Left ventricle myocardium inferior (tissue), 1 donor: ENCODE measurements at places on chromosomes 12 and 14. TPM values are rescaled to one million over a fixed set of nuclear protein-coding genes. Genes with fewer than 3 reads are reported as not detected.

The NTF3 gene
- total RNA-seq = 0.99 TPM

DNA sequence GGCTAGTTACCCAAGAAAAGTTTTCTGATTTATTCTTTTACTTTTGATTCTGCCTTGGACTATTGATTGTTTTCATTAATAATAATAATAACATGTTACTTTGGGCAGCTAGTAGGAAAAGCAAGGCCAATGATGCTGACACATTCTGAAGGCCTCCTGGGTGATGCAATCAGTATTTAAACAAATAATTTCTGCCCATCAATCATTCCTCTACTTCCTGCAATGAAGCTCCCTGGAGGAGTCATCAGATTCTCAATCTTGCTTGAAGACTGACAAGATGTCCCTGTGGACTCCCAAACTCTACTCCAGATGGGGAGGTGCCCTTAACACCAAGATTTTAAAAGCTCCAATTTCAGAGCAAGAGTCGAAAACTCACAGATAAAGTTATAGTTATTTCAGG is at the start of gene SPX:
Gene SPX (plus strand): TSS at position 244 of the 400 bp plus-strand sequence. CDS start 177 bp downstream, outside the sequence.
- DNase-seq = no peak

The TMEM119 gene
- 1.3 TPM for total RNA-seq

- DNase-seq = no peak
Measured at GRCh38 chr14:67392123-67392522, 19.8 kb downstream of the PLEK2 start.

- no peak for DNase-seq
Measured at GRCh38 chr14:46322076-46322475, 329.5 kb downstream of the RPL10L start.

- no peak for DNase-seq
Measured at GRCh38 chr14:30115756-30116155, 188.1 kb upstream of the PRKD1 start.

DNA sequence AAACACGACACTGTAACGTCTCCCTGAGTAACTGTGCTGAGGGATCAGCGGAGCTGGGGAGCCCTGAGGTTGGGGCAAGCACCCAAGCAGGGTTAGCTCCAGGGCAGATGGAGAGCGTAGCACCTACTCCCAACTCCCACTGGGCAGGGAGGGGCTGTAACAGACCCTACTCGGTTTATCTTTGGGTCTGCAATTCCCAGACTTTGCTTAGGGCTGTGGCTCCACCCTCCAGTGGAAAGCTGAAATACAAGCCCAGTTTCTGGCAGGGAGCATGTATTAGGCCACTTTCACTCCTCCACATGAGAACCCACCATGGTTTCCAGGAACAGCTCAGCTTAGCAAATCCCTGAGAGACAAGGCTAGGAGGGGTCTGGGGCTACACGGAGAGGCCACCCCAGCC is 17.3 kb upstream of the TC2N start:
- DNase-seq = no peak

The CDH24 gene
- total RNA-seq = 2.1 TPM

GRCh38 chr12:108603743-108604142 is 5.9 kb upstream of the TMEM119 start:
- DNase-seq = no peak

The PLEKHH1 gene
- 3.7 TPM for total RNA-seq

The FGF6 gene
- total RNA-seq = not detected

DNA sequence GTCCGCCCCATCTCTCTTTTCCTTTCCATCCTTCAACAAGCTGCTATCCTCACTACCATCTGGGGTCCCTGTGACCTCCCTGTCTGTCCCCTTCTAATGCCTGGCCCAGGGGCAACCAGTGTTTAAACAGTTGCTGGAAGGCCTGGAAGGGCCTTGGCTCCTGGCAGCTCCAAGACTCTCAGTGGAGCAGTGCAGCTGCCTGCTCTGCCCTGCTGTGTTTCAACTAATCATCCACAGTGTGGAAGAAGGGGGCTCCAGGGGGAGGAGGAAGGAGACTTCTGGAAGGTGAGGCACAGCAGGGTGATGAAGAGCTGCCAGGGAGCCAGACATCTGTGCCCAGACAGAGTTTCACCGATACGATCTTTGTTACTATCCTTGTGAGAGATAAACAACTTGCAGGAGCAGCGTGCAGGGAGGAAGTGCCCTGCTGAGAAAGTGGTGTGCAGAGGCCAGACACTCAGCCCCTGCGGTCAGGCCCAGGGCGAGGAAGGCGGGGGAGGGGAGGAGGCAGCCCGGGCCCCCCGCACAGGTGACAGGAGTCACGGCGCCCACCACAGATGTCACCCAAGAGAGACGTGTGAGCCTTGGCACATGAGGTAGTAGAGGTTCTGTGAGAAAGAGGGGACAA is 1061.8 kb downstream of the BCL11B start:
- DNase-seq = no peak

GRCh38 chr12:8127138-8127537 is 3.7 kb downstream of the CLEC4A start:
- DNase-seq = no peak
